Stimulated activated effector memory CD8-positive, alpha-beta T cell treated with anti-CD3 and anti-CD28 coated beads, Interleukin-12 subunit alpha, Interleukin-12 subunit beta, amount 100 ng/mL, for 72 hours (primary cell): ENCODE measurements at places on chromosomes 7 and 10.

- no peak for DNase-seq
Observed at GRCh38 chr10:81900989-81901388, 26.0 kb downstream of the NRG3 start.

- no peak for DNase-seq
Observed at GRCh38 chr7:148711191-148712102, 12.7 kb downstream of the CUL1 start.

- no peak for DNase-seq
Observed at GRCh38 chr10:120827251-120827875, 23.8 kb upstream of the WDR11 start.

DNA sequence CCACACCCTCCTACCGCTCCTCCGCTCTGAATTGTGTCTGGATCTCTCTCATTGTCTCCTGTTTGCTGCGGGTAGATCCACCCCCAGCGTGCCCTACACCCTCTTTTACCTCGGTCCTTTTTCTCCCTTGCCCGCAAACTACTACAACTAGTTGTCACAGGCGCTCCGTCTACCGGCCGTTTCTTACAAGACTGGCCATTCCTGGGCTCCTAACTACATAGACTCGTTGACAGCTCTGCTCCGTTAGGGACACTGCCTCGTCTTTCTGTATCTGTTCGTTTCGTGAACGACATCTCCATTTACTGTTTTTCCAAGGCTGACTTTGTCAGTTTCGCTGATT, 786 bp downstream of the TAF3 start:
- no peak for DNase-seq

DNA sequence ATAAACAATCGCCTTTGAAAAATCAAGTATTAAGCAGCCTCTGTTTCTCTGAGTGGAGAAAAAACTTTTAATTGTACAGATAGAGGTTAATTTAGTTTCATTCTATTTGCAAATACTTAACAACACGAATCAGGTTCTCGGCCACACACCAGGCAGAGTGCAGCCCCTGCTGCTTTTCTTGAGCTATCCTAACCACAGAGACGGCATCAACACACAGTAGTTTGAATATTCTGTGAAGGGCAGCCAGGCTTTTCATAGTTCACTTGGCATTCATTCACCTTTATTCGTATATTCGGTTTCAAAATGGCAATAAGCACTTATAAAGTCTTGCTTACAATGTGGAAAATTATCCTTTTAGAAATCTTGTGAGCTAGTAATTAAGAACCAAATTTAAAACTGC, 5.7 kb downstream of the ADARB2 start:
- DNase-seq = no peak

DNA sequence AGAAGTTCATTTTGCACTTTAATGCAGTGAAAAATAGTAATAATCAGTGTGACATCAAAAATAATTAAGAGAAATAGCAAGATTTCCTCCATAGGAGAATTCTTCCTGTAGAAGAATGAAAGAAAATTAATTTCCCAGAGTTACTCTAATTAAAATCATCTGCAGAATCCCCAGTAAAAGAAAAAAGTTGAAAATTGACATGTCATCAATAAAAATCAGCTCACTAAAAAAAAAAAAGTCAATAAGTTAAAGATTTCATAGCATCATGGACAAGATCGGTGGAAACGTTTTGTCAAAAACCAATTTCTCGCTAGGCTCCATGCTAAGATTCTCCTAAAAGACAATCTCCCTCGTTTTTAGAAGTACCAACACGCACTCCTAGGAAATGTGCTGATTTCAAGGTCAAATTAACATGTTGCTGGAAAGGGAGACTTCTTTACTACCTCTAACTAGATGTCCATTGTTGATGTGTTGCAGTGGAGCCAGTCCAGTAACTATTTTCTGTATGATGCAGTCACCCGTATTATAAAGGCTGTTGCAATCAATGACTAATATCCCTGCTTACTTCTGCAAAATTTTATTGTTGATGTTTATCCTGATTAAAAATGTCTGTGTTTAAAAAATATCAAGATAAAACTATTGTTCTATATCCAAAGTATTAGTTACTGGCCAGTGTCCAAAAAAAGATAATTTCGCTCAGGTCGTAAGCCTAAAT, 591.9 kb upstream of the MGMT start:
- DNase-seq = no peak
